Activated T-cell treated with anti-CD3 and anti-CD28 coated beads, Interleukin-2, amount 50 U/mL, for 72 hours (primary cell): ENCODE measurements at places on chromosomes 7 and 10. TPM values are rescaled to one million over a fixed set of nuclear protein-coding genes. Genes with fewer than 3 reads are reported as not detected.

TMEM229A gene
- total RNA-seq = not detected

TMEM72 gene
- not detected for total RNA-seq

PHYHIPL gene
- total RNA-seq = not detected

HOXA2 gene
- total RNA-seq = not detected

VWDE gene
- 2.7 TPM for total RNA-seq

DNA sequence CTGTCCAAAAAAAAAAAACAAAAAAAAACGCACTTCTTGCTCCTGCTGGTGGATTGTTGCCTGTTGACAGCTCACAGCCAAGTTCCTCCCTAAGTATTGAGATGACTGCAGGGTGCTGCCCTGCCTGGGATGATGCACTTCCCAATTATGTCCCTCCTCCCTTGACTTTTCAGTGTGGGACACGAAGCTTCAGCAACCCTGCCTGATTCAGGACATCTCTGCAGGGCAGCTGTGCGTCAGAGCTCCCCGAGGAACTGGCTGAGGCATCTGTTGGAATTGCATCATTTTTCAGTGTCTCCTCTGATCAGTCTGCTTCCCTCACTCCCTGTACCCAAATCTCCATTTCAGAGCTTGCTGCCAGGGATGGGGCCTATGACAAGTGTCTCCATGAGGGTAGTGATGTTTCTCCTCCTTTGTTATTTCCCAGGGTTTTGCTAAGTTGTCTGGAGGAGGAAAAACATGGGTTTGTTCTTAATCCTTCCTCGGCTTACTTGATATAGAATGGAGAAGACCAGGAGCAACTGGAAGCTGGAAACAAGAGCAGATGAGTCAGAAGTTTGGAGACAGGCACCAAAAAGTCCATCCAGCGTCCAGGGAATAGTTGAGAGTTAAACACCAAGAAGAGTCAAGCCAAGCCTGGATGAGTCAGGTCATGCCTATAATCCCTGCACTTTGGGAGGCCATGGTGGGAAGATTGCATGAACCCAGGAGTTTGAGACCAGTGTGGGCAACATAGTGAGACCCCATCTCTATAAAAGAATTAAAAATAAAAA is 355.1 kb downstream of the GALNT17 start:
- H3K27me3 ChIP-seq = no peaks in the 10 kb centered on the region
- no peak overlapping the region for H3K4me3 ChIP-seq
- H3K4me1 ChIP-seq = no peaks in the 10 kb centered on the region

- no peak for DNase-seq
- H3K27ac ChIP-seq = no peak overlapping the region
- no peaks in the 10 kb centered on the region for H3K36me3 ChIP-seq
Observed at GRCh38 chr7:4763794-4764185, 11.6 kb upstream of the AP5Z1 start.

- no peak overlapping the region for H3K27ac ChIP-seq
- H3K4me3 ChIP-seq = no peak overlapping the region
Observed at GRCh38 chr10:78746155-78746763, 322.5 kb upstream of the ZMIZ1 start.

DNA sequence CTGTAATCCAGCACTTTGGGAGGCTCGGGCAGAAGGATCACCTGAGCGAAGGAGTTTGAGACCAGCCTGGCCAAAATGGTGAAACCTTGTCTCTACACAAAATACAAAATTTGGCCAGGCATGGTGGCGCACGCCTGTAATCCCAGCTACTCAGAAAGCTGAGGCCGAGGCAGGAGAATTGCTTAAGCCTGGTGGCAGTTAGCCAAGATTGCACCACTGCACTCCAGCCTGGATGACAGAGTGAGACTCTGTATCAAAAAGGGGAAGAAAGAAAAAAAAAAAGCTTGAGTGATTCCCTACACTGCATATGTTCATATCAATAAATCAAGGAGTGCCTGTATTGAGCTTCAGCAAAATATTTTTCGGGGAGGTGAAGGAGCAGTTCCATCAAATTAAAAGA is 45.8 kb upstream of the SRRM3 start:
- H3K27ac ChIP-seq = no peak overlapping the region
- H3K4me1 ChIP-seq = peaks cover 17% of the 10 kb centered on the region
- no peaks in the 10 kb centered on the region for H3K27me3 ChIP-seq
- DNase-seq = no peak
- no peaks in the 10 kb centered on the region for H3K36me3 ChIP-seq

- H3K27ac ChIP-seq = peak overlapping the region; percentile 95
- H3K36me3 ChIP-seq = no peaks in the 10 kb centered on the region
- H3K4me3 ChIP-seq = peak overlapping the region; percentile 70
Observed at GRCh38 chr7:23539494-23539907, 7.7 kb upstream of the TRA2A start.

DNA sequence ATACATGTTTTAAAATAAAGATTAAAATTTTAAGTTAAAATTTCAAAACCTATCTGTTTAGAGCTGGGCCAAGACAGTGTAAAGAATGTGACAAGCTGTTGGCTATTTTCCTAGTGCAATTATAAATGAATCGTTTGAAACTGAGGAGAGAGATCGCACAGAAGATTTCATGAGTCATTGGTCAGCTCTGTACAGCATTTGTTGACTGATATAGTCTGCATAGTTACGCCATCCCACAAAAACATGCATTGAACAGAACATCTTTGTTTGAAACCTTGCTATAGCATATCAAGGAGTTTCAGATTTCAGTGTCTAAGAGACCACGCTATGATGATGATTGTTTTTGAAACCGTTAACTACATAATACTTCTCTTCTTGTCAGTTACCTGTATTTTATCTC is 1.3 kb upstream of the C10orf67 start:
- H3K4me3 ChIP-seq = no peak overlapping the region
- no peak for DNase-seq
- H3K27ac ChIP-seq = no peak overlapping the region
- H3K27me3 ChIP-seq = no peaks in the 10 kb centered on the region
- no peaks in the 10 kb centered on the region for H3K36me3 ChIP-seq
- peaks cover 34% of the 10 kb centered on the region for H3K4me1 ChIP-seq

DNA sequence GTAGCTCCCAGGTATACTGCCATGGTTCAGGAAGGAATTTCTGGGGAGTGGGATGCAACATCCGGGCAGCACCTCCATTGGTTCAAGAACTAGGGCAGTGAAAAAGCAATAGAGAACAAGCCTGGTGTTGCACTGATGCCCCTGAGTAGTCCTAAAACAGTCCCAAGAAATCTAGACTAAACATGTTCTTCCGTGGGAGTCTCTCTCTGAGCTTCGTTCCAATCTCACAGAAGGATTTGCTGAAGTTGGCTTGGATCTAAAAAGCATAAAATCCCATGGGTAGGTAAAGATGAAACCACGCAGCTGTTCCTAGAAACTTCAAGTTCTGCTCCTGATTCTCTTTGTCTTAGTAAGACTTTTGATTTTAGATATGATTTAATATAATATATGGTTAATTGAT is 154.5 kb downstream of the PLXDC2 start:
- peaks cover 2% of the 10 kb centered on the region for H3K36me3 ChIP-seq
- no peak for DNase-seq
- H3K4me1 ChIP-seq = no peaks in the 10 kb centered on the region
- H3K27me3 ChIP-seq = no peaks in the 10 kb centered on the region
- no peak overlapping the region for H3K27ac ChIP-seq
- no peak overlapping the region for H3K4me3 ChIP-seq

GRCh38 chr10:114571316-114571999 is 86.6 kb downstream of the ABLIM1 start:
- no peaks in the 10 kb centered on the region for H3K4me1 ChIP-seq
- no peak overlapping the region for H3K27ac ChIP-seq
- no peaks in the 10 kb centered on the region for H3K27me3 ChIP-seq
- no peak overlapping the region for H3K4me3 ChIP-seq
- no peaks in the 10 kb centered on the region for H3K36me3 ChIP-seq
- no peak for DNase-seq

DNA sequence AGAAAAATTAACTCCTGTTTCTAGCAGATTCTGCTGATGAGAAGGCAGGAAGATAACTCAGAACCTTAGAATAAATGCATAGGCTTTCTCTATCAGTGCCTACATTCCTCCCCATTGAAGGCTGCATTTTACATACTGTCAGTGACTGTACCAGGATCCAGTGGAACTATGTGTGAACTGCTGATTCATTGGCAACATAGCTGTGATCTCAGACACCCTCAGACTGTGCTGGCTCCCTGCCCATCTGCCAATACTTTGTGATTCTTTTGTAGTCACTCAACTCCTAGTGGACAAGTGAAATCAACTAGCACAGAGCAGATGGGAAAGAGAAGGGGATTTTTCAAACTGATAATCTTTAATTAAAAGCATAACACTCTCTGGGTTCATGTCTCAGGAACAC is 375.8 kb downstream of the MDFIC start:
- no peak for DNase-seq
- no peak overlapping the region for H3K27ac ChIP-seq
- no peak overlapping the region for H3K4me3 ChIP-seq
- no peaks in the 10 kb centered on the region for H3K36me3 ChIP-seq
- no peaks in the 10 kb centered on the region for H3K4me1 ChIP-seq
- no peaks in the 10 kb centered on the region for H3K27me3 ChIP-seq

DNA sequence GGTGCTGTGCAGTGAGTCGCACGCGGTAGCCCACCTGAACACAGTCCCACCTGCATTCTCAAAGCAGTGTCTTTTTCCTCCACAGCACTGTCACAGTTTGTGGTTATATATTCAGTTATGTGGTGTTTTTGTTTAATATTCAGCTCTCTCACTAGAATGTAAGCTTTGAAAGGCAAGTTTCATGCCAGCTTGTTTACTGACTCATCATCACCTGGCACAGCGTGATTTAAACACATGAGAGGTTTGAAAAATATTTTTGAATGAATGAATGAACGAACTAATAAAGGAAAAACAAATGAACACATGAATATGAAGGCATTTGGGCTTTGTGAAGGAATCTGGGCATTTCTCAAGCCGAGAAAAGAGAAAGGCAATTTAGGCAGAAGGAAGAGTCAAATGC is 51.9 kb upstream of the TM9SF3 start:
- no peak for DNase-seq
- no peak overlapping the region for H3K27ac ChIP-seq
- H3K4me3 ChIP-seq = no peak overlapping the region
- no peaks in the 10 kb centered on the region for H3K4me1 ChIP-seq

DNA sequence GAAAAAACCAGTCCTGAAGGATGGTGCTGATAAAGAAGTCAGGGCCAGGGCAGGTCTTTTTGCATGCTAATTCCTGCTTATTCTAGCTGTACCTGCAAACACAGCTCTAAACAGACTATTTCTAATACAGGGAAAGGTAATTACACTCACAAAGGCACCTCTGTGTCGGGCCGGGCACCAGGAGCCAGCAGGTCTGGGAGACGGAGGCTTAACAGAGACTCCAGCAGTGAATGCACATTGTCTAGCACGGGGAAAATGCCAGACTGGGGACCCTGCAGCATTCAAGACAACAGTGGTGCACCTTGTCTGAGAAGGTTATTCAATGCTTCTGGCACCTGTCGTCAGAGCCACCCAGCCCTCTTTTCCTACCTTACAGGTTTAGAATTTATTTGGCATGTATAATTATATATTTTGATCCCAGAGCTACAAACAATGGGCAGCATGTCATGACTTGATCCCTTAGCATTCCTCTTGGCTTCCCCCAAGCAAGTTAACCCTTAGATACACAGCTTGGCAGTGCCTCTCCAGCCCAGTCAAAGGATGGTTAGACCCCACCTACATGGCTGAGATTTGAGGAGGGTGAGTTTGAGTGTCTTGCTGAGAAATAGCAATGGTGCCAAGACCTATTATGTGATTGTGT is 185.2 kb downstream of the SLC25A13 start:
- H3K27ac ChIP-seq = no peak overlapping the region
- H3K4me1 ChIP-seq = no peaks in the 10 kb centered on the region
- no peak overlapping the region for H3K4me3 ChIP-seq
- no peaks in the 10 kb centered on the region for H3K36me3 ChIP-seq
- no peaks in the 10 kb centered on the region for H3K27me3 ChIP-seq

DNA sequence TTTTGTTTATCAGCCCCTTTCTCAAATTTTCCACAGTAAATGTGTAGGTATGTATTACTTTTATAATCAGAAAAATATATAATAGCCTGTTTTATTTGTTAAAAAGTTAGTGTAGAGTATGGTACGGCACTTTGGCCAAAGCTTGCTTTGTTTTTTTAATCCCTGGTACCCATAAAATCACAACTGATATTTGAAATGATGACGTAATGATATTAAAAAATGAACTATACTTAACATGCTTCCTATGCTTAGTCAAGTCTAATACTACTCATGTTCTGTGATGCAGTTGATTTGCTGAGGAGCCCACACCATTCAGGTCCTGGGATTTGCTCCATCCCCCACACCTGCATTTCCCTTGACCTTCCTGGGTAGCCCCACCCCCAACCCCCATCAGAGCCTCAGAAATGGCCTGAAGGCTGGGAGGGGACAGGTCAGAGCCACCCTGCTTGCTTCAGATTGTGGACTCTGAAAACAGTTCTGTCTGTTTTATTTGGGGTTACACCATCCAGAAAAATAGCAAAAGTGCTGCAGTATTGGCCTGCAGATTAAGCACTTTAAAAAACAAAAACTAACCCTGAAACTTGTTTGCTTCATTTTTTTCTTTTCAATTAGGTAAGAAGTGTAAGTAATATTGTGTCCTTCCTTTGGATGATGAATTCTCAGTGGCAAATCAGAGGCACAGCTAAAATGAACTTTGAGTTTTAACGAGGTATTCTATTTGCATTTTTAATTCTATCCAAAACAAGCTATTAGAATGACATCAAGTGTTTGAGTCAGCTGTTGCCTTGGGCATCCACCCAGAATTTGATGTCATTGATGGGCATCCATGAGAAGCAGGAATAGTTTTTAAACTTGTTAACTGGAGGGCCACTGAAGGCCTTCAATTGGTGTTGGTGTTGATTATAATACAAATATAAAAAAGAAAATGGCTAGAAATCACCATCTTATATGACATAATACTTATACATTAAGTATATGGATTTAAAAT is 23.3 kb downstream of the PLCE1 start:
- H3K4me1 ChIP-seq = no peaks in the 10 kb centered on the region
- no peak overlapping the region for H3K27ac ChIP-seq
- no peaks in the 10 kb centered on the region for H3K36me3 ChIP-seq
- DNase-seq = no peak
- no peak overlapping the region for H3K4me3 ChIP-seq

DNA sequence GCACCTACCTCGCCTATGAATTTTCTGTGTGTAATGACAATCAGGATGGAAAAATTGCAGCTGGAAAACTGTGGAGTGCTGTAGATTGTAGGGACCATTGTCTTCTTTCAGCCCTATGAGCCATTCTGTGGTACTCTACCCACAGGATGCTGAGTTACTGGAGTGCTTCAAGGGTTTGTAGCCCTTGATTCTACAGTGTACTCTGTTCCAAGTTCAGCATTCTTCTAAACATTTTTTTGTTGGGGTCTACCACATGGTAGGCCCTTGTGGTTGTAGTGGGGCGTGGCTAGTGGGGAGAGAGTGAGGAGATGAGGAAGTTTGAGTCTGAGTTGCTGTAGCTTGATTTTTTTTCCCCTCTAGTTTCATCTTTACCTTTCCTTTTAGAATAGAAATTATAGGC is 33.5 kb downstream of the REEP3 start:
- peaks cover 32% of the 10 kb centered on the region for H3K4me1 ChIP-seq
- H3K36me3 ChIP-seq = no peaks in the 10 kb centered on the region
- H3K4me3 ChIP-seq = peak overlapping the region; percentile 43
- DNase-seq = peak; percentile 24
- H3K27me3 ChIP-seq = no peaks in the 10 kb centered on the region

GRCh38 chr7:50512384-50512783 is 52.8 kb downstream of the DDC start:
- H3K4me3 ChIP-seq = no peak overlapping the region
- H3K4me1 ChIP-seq = no peaks in the 10 kb centered on the region
- peaks cover 41% of the 10 kb centered on the region for H3K27me3 ChIP-seq
- no peak for DNase-seq
- no peak overlapping the region for H3K27ac ChIP-seq
- peaks cover 4% of the 10 kb centered on the region for H3K36me3 ChIP-seq

- peaks cover 32% of the 10 kb centered on the region for H3K4me1 ChIP-seq
- no peak overlapping the region for H3K27ac ChIP-seq
- H3K4me3 ChIP-seq = peak overlapping the region; percentile 72
- no peaks in the 10 kb centered on the region for H3K36me3 ChIP-seq
Observed at GRCh38 chr10:450463-450862, 239.0 kb downstream of the DIP2C start.
